ENCODE measurements at places on chromosomes 3 and 15. TPM values are rescaled to one million over a fixed set of nuclear protein-coding genes. Genes with fewer than 3 reads are reported as not detected.

- no peak for DNase-seq
Measured at GRCh38 chr3:15380980-15381890, 46.1 kb downstream of the METTL6 start.

DNA sequence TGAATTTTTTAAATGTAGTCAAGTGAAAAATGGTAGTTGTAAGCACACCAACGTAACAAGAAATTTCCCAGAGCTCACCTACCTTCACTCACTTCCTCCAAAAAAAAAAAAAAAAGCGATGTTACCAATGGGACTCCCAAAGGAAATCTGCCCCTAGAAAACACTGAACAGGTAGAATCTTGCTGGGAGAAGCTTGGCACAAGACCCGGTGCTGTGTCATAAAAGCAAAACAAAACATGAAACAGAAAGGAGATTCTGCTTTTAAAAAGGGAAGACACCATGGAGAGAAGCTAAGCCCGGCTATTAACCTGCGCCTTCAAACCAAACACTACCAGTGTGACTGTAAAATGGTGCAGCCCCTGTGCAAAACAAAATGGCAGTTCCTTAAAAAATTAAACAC is 40.5 kb downstream of the PGPEP1L start:
- no peak for DNase-seq

DNA sequence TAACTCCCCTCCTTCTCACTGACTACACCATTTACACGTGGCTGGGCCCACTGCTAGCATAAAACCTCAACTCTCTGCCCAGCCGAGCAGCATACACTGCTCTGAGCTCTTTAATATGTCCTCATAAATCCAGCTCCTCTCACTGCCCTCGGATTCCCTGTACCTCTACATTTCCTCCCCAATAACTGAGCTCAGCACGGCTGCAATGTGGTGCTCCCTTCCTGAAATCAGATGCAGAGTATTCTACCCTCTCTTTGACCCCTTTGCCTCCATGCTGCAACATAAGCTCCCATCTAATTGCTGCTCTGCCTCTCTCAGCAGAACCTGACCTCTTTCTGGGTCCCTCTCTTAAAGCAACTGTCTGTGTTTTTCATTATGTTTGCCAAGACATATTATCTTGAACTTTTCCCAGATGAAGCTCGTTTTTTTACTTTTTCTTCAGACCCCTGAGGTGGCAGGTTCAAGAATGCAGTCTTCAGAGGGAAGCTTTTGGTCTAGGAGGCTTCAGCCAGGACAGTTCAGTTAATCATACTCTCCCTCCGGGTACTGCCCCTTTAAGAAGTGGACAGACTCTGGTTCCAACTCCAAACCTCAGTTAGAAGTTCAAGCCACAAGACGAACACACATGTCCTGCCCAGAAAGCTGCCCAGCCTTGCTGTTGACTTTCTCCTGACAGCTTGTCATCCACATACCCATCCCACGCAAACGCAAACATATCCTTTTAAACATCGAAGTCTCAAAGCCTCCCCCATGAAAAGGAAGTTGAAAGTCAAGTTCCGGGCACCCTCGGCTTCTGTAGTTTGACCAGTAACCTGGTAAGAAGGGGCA is 81.1 kb upstream of the NEO1 start:
- DNase-seq = no peak

ABI3BP gene
- total RNA-seq = 0.64 TPM

GRCh38 chr3:116140100-116140689 is 305.1 kb downstream of the LSAMP start:
- peak; percentile 50 for DNase-seq

MAPKBP1 gene
- total RNA-seq = 4.4 TPM

GRCh38 chr3:154758109-154758868 is 321.8 kb upstream of the MME start:
- DNase-seq = peak; percentile 39

PP2D1 gene
- not detected for total RNA-seq

- no peak for DNase-seq
Measured at GRCh38 chr3:16240229-16241023, 24.3 kb downstream of the DPH3 start.

C3orf33 gene
- total RNA-seq = 5.1 TPM
